ENCODE measurements at places on chromosomes 2 and 18.
A peak's percentile ranks its signal among the peaks of the same experiment; 100 is the strongest.

DNA sequence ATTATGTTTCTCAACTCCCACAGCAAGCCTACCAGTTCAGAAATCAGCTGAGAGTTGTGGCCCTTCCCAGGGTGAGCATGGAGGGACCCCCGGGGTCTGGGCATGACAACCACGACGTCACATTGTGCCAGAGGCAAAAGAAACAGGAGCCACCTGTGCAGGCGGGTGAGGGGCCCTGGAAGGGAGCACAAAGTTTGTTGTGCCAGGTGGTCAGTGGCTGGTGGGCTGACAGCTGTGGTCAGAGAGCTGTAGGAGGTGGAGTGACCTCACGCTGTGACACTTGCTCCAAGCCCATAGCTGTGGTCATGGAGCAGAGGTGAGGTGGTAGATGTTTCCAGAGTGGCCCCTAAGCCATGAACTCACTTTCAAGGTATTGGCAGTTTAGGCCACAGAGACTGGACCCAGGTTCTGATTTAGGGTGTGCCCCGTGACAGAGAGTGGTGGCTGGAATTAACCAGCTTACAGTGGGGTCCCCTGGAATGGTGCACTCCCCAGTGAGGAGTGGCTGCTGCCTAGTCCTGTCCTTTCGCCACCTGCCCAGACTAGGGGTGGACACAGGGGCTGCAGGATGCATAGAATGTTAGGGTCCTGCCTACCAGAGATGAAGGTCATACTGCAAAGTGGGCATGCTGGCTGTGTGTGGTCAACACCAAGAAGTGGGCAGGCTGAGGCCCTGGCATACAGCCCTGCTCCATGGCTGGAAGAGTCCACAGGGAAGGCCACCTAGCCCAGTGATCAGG, 136.4 kb downstream of the GLI2 start:
- no peak for DNase-seq

- DNase-seq = peak; percentile 4
These were observed 45.4 kb upstream of the TAF1B start for GRCh38 chr2:9797681-9798556.

DNA sequence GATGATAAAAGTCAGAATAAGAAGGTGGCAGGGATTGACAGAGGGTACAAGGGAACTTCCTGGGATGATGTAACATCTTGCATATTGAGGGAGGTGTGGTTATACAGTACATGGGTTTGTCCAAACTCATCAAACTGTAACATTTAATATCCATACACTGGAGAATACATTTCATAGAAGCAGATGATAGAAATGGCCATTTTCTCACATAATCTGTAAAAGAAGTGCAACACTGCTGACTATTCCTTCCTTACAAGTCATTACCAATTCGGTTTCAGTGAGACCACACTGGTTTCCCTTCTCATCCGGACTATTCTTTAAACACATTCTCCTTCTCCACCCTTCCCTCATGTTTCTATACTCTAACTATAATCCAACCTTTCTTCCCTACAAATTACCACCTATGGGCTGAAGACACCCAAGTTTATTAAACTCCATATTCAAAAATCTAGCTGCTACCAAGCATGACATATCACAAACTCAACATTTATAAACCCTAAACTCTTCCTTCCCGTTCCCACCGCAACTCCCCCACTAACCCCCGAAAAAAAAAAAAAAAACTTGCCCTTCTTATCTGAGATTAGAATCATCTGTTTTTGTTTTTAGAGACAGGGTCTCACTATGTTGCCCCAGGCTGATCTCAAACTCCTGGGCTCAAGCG, 1.6 kb downstream of the COX7A2L start:
- no peak for DNase-seq

DNA sequence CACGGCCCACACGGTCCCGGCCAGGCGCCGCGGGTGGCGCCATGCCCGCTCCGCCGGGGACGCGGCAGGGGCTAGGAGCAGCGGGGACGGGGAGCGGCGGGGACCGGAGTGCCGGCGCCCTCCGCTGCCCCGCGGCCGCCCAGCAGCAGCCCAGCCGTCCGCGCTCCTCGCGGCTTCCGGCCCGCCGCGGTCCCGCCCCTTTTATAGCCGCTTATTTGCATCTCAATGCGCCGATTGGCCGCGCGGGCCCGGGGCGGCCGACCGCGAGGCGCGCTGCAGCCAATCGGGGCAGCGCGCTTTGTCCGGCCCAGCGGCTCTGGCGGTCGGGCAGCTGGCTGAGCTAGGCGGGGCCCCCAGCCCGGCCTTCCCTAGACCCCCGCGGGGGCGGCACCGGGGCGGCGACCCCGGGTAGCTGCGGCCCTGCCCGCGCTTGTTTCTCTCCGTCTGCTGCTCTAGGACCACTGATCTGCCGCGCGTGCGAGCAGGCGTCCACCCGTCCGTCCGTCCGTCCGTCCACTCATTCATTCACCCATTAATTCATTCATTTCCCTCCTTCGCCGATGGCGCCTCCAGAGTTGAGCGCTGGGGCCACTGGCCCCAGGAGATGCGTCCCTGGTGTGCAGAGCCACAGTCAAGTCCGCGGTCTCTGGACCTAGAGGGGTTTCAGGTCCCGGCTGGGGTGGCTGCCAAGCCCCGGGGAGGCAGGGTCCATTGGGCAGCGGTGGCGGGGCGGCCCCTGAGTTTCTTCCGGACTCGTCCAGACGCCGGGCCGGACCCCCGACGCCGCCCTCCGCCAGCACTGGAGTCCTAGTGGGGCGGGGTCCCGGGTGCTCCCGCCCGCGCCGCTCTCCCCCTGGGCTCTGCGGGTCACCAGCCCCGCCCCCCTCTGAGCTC, at the start of gene HES6:
HES6 (minus strand) TSS at position 176 of the 894 bp plus-strand sequence; CDS start at position 43, 133 bp downstream.
- DNase-seq = peak; percentile 89

GRCh38 chr2:69773206-69773605, 31.3 kb downstream of the ANXA4 start:
- DNase-seq = no peak

- DNase-seq = no peak
These were observed 13.7 kb downstream of the GATA6 start for GRCh38 chr18:22182884-22183697.

- no peak for DNase-seq
These were observed 4.8 kb downstream of the CACNB4 start for GRCh38 chr2:152094014-152094413.

DNA sequence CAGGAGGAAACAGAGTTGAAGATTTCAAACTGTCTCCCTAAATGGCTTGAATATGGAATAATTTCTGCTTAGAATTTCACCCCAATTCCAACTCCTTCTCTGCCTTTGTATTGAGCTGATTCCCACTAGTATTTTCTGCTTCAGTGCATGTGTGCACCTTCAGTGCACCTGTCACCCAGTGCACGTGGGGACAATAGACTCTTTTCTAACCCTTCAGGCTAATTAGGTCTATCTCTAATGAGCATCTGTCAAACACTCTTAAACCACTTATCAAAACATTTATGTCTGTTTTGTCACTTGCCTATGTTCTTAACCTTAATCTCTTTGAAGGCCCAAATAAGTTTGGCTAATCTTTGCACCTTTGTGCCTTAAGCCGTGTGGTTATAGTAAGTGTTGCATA, 232.0 kb upstream of the NETO1 start:
- DNase-seq = no peak

Measured in left hindlimb (tissue), 1 donor.